ENCODE measurements at places on chromosomes 6 and 20.
A peak's percentile ranks its signal among the peaks of the same experiment; 100 is the strongest.

GRCh38 chr6:80622641-80623040 is 516.2 kb downstream of the BCKDHB start:
- no peak for DNase-seq

GRCh38 chr20:20446425-20447015 is 78.6 kb downstream of the INSM1 start:
- DNase-seq: no peak

DNA sequence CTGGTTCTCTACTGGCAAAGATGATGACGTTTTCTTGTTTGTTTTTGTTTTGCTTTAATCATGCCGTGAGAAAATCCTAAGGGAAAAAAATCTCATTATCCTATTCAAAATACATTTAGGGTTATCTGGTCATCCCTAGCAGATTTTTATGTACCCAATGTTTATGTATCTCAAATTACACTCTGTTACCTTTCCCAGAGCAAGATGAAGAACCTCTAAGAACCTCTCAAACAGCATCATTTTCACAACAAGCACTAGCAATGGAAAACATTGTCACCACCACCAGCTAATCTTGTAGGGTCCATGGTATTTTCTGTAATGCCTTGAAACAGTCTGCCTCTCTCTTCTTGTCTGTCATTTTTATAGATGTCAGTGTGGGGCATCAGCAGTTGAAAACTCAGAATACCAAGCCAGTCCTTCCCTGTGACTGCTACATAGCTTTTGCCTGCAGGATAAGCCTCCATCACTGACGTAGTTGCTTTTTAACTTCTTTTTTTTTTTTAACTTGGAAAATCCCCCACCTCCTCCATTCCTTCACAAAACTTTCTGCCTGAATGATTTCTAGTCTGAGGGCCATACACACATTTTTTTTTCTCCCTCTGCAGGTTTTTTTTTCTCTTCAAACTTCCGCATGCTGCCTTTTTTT is 2.4 kb upstream of the SNAP25 start:
- peak; percentile 24 for DNase-seq

- DNase-seq: no peak
Measured at GRCh38 chr6:150153905-150154492, 11.2 kb downstream of the PPP1R14C start.

DNA sequence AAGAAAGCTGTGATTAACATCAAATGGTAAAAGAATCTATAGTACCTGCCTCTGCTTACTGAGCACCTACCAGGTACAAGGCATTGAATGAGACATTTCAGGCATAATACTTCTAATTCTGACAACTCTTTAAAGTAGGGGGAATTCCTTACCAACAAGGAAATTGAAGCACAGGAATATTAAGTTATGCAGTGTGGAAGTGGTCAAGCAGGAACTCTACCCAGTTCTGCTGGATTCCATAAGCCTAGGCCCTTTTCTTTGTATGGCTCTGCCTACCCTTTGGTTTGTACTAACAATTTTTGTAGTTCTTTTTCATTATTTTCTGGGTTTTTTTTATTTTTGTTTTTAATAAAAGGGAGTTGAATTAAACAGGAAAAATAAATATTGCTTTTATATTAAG is 114.5 kb downstream of the MAP3K5 start:
- DNase-seq: no peak

Measured in Ammon's horn (tissue), 1 donor.